ENCODE measurements at places on chromosomes 5 and 9.

DNA sequence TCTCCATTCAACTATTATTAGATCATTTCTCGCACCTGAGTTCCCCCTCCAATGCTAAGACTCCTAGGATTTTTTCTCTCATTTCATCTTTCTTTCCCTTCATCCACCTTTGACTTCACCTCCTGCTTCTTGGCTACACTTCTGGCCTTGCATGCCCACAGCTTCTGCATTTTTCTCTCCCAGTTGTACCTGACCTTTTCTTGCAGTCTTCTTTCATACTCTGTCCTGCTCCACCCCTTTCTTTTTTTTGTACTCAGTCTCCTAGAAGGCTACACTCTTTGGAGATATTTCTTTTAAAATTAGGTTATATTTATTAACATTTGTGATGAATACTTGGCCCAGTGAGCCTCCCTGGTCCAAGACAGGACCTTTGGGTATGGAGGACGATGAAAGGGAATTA lies 190.4 kb downstream of the DEPDC1B start:
- DNase-seq, result no peak

- DNase-seq, result no peak
Measured at GRCh38 chr9:132551556-132551955, 30.9 kb upstream of the BARHL1 start.

- DNase-seq, result no peak
Measured at GRCh38 chr5:119307170-119307569, 48.6 kb upstream of the TNFAIP8 start.

GRCh38 chr9:134534661-134535080 lies 106.9 kb upstream of the COL5A1 start:
- DNase-seq, result no peak

GRCh38 chr5:97095318-97095732 lies 47.1 kb downstream of the LIX1 start:
- DNase-seq, result no peak

DNA sequence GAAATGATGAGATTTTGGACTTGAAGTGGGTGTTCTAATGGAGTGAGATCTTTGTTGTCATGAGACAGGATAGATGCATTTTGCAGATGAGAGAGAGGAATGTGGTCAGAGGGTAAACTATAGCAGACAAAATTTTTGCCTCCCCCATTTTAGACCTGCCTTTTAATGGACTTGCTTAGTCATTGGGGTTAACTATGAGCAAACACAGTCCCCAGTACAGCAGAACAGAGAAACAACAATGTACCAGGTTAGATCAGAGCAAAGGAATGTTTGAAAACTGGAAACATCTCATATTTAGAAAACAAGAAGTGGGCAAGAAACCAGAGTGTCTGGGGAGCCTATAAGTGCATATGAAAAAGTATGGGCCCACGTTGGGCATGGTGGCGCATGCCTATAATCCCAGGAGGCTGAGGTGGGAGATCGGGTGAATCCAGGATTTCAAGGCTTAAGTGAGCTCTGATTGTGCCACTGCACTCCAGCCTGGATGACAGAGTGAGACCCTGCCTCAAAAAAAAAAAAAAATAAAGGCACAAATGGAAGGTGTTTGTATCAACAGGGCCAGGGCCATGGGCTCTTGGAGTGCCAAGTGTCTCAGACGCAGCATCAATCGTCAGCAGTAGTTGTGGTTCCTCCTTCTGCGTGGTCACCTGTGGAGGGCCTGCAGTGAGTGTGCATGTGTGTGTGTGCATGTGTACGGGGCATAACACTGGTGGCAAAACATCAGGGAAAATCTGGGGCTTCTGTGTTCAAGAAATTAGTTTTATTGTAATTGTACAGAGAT lies 214.4 kb upstream of the S1PR3 start:
- DNase-seq, result no peak

DNA sequence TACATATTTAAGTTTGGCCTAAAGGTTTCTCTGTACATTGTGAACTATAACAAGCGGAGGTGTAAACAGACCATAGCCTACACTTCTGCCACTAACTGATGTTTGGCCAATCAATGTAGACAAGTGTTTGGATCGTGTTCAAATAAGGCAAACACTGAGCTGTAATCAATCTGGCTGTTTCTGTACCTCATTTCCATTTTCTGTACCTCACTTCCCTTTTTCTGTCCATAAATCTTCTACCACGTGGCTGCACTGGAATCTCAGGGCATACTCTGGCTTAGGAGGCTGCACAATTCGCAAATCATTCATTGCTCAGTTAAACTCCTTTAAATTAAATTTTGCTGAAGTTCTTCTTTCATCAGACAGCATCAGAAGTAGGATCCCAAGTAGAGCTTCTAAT lies 140.9 kb downstream of the SLC25A46 start:
- DNase-seq, result no peak
